ENCODE measurements at places on chromosomes 5 and 9.
A peak's percentile ranks its signal among the peaks of the same experiment; 100 is the strongest.

GRCh38 chr9:126248680-126249079 is 77.9 kb upstream of the MVB12B start:
- DNase-seq: no peak

DNA sequence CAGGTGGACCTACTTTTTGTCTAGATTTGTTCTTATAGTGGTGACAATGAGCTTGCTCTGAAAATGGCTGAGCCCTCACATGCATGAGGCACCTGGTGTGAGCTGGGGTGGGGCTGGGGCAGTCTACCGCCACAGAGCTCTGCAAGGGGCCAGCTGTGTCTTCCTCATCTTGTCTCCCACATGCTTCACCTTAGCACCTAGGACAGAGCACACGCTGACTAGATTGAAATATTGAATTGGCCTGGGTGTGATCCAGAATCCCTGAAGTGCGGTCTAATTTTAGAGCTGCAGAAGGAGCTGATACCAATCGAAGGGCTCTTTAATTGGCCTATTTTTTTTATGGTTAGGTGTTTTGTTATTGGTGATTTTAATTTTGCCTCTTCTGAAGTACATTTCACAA is 126.1 kb upstream of the NFIB start:
- no peak for DNase-seq

DNA sequence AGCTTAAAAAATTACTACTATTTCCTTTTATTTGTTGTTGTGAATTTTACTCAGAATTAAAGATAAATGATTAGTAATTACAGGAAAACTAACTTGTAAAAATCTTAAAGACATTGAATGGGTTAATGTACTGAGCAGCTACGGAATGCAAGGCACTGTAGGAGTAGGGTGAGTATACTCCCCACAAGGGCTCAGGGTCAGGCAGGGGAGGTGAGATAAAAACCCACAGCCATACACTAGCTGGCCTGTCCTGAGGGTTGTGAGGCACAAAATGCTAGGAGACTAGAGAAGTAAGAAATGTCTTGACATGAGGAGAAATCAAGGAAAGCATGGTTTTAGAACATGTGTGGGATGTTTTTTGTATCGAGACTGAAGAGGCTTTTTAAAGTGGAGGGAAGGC is 13.4 kb downstream of the ZBED3 start:
- DNase-seq: no peak

GRCh38 chr9:125496313-125496834 is 210.6 kb downstream of the MAPKAP1 start:
- no peak for DNase-seq

DNA sequence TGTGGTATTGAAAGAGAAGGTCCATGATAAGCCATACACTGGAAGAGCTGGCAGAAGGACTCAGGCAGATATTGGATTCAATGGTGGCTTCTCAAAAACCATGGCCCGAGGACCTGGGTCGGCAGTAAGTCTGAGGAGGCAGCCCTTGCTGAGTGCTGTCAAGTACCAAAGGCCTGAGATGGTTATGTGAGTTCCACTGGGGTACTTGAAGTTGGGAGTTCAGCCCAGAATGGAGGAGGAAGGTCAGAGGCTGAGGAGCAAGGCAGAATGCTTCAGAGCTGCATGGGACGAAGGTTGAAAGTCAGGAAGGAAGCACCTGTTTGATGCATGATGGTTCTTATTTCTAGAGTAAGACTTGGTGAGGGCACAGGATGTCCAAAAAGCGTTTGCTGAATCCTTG is 194.9 kb downstream of the DIRAS2 start:
- DNase-seq: no peak

GRCh38 chr9:34139477-34140146 is 13.1 kb upstream of the DCAF12 start:
- DNase-seq: peak; percentile 11

DNA sequence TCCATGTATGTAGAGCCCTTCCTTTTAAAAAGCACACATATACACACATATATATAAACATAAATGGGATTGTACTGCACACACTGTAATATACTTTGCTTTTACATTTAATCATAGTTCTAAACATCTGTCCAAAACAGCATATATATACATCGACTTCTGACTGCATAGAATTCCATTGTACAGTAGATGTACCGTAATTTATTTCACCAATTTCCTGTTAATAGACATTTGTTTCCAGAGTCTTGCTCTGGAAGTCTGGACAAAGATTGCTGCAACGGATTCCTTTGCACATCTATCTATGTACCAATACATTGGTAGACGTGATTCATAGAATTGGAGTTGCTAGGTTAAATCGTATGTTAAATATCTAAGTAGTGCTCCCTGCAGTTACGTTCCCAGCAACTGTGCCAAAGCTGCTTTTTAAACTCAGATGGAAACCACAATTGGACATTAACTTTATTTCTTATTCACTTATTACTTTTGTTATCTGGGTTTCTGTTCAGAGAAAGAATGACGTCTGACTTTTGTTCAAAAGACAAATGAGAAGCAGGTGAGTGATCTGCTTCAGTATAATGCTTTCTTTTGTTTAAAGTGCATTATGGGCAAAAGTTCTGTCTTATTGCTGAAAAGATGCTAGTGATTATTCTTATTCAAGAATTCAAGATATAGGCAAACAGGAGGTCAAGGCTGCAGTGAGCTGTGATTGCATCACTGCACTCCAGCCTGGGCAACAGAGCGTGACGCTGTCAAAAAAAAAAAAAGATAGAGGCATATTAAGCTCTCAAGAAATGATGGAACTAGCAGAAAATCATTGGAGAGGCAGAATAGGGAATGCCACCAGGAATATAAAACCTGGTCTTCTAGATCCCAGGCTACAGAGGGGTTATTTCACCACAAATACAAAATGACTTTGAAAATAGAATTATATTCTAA is 138.2 kb downstream of the FGF1 start:
- DNase-seq: no peak

DNA sequence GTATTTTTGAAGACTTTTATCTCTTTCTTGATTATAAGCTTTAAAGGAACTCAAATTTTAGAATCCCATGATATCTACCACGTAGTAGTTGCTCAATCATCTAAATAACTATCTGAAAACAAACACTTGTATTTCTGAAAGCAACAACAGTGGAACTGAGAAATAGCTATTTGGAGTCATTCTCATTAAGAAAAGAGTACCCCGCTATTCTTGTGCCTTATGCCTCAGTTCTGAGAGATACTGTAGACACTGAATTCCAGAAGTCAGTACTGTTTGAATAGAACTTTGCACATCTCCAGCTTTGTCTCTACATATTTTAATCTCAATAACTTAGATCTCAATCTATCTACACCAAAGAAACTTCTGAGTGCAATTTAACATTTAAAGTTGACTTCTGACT is 11.4 kb downstream of the CHD1 start:
- no peak for DNase-seq

DNA sequence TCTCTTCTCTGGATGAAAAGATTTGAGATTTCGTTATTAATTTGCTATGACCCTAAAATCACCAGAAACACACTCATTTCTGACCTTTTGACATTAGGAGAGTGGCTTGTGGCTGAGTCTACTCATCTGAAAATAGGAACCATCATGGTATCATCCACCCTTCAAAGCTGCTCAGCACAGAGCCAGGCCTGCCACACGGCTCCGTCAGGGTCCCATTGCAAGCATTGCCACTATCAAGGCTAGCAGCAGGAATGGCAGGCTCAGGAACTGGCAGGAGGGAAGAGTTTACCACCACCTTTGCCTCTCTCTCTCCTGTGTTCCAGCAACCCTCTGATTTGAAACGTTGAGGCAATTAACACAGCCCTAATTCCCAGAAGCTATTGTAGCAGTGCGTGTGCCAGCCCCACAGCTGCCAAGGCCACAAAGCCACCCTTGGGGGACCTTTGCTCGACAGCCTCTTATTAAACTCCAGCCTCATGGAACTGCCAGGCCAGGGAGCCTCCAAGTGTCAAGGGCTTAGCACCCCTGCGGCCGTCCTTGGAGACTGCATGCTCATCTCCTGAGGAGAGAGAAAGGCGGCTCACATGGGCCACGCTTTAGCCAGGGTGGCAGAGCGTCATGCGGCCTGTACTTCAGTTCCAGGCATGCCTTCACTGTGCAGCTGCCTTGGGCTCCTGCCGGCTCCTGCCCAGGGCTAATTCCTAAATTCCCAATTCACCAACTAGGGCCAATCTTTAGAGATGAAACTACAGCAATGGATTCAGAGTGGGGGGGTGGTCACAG is 145.9 kb downstream of the ROR2 start:
- no peak for DNase-seq

- DNase-seq: no peak
Measured at GRCh38 chr9:98227883-98228282, 27.6 kb downstream of the TBC1D2 start.

DNA sequence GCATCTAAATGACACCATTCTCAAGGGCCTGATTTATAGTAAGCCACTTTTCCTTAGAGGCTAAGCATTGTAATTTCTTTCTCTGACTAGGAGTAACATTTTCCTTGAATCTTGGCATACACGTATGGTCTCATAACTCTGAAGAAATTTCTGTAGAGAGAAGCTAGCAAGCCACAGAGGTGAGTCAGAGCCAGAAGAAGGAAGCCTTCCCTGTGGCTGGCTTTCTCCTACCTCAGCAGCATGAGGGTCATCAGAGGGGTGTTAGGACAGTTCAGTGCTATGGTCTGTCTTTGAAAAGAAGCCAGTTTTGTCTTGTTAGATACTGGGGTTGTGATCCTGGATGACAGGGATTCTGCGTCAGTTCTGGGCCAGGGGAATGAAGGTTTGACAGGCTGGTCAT is 3.2 kb downstream of the SNX30 start:
- no peak for DNase-seq
